ENCODE measurements at places on chromosomes 3 and 15.

DNA sequence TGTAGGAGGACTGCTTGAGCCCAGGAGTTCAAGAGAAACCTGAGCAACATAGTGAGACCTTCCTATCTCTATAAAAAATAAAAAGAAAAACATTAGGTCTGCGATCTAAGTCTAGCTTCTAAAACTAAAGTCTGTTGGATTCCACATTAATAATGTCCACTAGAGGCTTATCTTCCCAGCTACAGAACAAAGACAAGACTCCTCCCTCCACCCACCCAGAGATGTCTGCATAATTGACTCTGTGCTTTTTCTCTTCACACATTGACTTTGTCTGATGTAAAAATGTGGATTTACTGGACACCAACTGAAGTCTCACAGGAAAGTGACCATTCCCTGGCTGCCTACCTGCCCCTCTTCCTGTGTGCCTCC lies 91.8 kb downstream of the ATP10A start:
- H3K4me3 ChIP-seq, result no peak overlapping the region
- no peaks in the 10 kb centered on the region for H3K27me3 ChIP-seq
- no peak overlapping the region for H3K27ac ChIP-seq
- H3K36me3 ChIP-seq, result no peaks in the 10 kb centered on the region
- no peaks in the 10 kb centered on the region for H3K4me1 ChIP-seq
- no peak for DNase-seq

DNA sequence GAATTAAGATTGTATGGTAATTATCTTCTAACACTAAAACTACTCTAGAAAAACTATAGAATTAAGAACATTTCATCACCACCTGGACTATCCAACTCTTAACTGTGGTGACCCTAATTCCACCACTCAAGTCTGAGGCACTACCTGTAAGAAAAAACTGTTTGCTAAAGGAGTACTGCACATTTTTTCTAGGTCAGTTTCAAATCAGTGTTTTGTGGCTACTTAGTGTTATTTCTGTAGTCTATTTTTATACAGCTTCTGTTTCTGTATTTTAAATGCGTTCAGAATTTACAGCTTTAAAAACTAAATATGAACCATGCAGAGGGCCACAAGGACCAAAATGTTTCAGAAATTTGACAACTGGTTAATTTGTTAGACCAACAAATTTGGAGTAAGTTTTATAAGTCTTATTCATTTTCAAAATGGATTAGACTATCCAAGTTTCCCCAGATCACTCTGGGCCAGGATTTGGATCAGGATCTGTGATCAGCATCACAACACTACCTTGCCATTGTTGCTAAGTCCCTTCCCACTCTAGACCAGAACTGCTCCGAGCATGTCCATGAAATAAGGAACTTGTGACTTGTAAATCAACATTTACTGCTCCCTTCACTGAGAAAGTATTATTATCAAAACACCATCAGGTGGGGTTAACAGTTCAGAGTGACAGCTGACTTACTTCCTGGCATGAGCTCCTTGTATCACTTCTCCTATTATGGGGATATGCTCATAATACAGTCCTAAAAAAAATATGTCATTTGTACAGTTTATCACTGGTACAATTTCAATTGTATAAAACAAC lies 8.6 kb downstream of the GLT8D1 start:
- H3K27ac ChIP-seq, result peak overlapping the region; percentile 37
- H3K36me3 ChIP-seq, result peaks cover 60% of the 10 kb centered on the region
- H3K27me3 ChIP-seq, result no peaks in the 10 kb centered on the region
- H3K4me3 ChIP-seq, result no peak overlapping the region
- no peaks in the 10 kb centered on the region for H3K4me1 ChIP-seq

GRCh38 chr15:67480741-67481140 lies 40.2 kb upstream of the C15orf61 start:
- peaks cover 5% of the 10 kb centered on the region for H3K4me1 ChIP-seq
- no peak overlapping the region for H3K27ac ChIP-seq
- no peaks in the 10 kb centered on the region for H3K27me3 ChIP-seq
- H3K36me3 ChIP-seq, result no peaks in the 10 kb centered on the region
- H3K4me3 ChIP-seq, result no peak overlapping the region
- no peak for DNase-seq

DNA sequence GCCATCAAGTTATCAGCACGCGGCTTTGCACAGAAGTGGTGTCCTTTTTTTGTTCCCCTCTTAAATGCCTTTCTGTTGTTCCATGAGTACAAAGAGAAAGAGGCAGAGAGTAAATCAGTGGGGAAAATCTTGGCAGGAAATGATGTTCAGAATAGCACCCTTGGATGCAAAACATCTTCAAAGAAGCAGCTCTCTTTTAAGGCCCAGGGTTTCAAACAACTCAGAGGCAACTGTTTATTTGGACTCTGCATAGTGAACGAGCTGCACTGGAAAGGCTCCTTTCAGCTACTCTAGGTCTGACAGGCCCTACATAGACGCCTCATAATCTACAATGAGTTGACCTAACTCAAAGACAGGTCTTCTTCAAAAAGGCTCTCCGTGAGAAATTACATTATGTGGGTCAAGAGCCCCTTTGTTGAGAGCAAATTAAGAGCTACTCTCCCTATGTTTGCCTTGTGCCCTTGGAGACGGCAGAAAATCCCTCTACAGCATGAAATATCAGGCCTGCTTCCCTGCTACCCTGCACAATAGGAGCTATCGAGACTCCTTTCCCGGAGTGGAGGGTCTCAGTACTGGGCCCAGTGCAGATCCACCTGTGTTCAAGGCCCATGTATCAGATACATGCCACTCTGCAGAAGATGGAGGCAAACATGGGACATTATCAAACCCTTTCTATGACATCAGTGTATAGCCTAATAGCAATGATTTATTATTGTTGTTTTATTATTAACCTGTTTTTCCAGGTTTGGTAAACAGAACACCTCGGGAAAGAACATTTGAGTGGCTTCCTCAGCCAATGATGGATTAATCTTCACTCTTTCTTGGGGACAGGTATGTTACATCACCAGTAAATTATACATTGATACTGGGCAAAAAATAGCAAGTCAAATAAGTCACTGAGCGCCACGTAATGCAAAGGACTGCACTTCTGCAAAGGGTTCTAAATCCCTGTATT lies 53.1 kb downstream of the HEG1 start:
- no peaks in the 10 kb centered on the region for H3K4me1 ChIP-seq
- H3K4me3 ChIP-seq, result peak overlapping the region; percentile 5
- H3K36me3 ChIP-seq, result peaks cover 59% of the 10 kb centered on the region
- no peaks in the 10 kb centered on the region for H3K27me3 ChIP-seq
- H3K27ac ChIP-seq, result peak overlapping the region; percentile 81

DNA sequence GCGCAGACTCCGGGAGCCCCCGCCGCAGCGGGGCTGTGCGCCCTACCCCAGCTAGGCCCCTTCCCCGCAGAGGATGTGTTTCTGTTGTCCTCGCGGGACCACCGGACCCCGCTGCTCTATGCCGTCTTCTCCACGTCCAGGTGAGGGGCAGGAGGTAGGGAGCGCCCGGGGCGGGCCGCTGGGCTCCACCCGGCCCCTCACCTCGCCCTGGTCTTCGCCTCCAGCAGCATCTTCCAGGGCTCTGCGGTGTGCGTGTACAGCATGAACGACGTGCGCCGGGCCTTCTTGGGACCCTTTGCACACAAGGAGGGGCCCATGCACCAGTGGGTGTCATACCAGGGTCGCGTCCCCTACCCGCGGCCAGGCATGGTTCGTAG lies 4.7 kb downstream of the SEMA3B start:
- H3K36me3 ChIP-seq, result no peaks in the 10 kb centered on the region
- peaks cover 15% of the 10 kb centered on the region for H3K27me3 ChIP-seq
- DNase-seq, result no peak
- H3K27ac ChIP-seq, result no peak overlapping the region
- peaks cover 10% of the 10 kb centered on the region for H3K4me1 ChIP-seq

DNA sequence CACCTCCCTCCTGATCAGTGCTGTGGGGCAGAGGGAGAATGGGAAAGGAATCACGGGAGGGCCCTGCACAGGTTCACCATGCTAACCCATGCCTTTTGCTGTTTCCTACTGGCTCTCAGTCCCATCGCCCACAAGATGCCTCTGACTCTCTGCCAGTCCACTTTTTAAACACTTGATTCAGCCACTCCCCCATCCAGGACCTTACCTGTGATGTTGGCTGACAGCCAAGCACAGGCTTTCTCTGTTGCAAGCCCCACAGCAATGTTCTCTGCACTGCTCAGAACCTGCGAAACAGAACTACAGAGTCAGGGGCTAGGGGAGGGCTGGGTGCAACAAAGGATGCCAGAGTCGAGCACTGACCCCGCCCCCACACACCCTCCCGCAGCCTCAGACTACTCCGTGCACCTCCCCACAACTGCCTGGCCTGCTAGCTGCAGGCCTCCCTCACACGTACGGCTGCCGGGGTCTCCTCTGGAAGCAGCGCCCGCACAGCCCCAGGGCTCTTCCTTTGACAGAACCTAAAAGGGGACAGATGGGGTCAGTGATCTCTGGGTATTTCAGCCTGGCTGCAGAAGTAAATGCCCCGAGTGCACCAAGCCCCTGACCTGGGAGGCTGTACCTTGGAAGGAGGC lies 9.1 kb downstream of the CDAN1 start:
- peaks cover 17% of the 10 kb centered on the region for H3K36me3 ChIP-seq
- no peaks in the 10 kb centered on the region for H3K4me1 ChIP-seq
- H3K27me3 ChIP-seq, result no peaks in the 10 kb centered on the region
- DNase-seq, result no peak

DNA sequence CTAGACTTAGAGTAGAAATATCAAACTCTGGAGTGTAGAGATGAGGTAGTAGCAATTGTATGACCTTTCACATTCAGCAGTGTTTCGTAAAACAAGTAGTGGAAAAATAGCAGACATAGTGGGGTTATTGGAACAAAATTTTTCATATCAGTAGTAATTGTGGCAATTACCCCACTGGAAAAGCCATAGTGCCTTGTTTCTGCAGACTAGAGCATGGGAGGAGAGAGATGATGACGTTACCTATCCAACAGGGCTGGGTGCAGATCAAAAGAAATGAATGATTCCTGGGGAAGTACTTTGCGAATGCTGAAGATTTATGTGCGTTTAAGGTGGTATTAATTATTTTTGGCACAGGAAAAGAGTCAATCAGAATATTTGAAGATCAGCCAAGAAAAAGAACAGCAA lies 147.0 kb upstream of the LRRFIP2 start:
- peaks cover 22% of the 10 kb centered on the region for H3K36me3 ChIP-seq
- no peaks in the 10 kb centered on the region for H3K4me1 ChIP-seq
- no peak overlapping the region for H3K27ac ChIP-seq
- DNase-seq, result no peak
- no peaks in the 10 kb centered on the region for H3K27me3 ChIP-seq

DNA sequence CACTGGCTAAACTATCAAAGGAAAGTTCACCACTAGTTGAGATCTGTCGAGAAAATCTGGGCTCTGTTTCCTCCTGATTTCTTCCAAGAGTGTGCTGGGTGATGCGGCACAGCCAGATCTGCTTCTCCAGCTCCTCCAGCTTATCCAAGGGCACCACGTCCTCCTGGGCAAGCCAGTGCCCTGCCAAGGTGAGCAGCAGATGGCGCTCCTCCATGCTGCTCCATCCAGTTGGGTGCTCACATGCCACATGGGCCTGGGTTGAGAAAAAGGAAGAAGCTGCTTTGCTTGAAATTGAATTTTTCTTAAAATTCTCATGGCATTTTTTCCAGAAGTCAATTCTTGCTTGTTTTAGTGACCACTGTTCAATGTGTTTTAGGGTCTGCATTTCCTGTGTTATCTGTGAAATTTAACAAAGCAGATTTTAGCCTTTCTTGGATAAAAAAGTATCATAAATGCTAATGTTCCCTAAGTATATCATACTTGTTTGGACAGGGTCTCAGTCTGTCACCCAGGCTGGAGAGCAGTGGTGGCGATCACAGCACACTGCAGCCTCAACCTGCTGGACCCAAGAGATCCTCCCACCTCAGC lies 47.3 kb downstream of the EIF3J start:
- no peak overlapping the region for H3K27ac ChIP-seq
- no peaks in the 10 kb centered on the region for H3K27me3 ChIP-seq
- peak; percentile 44 for DNase-seq
- H3K4me1 ChIP-seq, result peaks cover 1% of the 10 kb centered on the region

DNA sequence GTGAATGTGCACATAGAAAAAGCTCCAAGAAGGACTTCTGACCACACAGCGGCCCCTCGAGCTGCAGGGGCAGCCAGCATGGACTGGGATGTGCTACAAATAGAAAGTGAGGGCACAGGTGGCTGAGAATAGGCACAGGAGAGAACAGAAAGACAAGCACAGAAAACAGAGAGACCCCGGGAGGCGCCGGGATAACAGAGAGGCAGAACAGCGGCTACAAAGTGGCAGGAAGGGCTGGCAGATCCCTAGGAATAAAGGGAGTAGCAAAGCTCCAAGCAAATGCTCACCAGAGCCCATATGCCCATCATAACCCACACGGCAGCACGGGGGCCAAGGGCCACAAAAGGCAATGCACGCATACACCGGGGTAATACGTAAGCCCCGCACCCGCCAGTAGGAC lies 201.7 kb upstream of the NSMCE3 start:
- H3K36me3 ChIP-seq, result no peaks in the 10 kb centered on the region
- H3K4me1 ChIP-seq, result no peaks in the 10 kb centered on the region
- H3K4me3 ChIP-seq, result no peak overlapping the region
- DNase-seq, result no peak
- H3K27me3 ChIP-seq, result no peaks in the 10 kb centered on the region

DNA sequence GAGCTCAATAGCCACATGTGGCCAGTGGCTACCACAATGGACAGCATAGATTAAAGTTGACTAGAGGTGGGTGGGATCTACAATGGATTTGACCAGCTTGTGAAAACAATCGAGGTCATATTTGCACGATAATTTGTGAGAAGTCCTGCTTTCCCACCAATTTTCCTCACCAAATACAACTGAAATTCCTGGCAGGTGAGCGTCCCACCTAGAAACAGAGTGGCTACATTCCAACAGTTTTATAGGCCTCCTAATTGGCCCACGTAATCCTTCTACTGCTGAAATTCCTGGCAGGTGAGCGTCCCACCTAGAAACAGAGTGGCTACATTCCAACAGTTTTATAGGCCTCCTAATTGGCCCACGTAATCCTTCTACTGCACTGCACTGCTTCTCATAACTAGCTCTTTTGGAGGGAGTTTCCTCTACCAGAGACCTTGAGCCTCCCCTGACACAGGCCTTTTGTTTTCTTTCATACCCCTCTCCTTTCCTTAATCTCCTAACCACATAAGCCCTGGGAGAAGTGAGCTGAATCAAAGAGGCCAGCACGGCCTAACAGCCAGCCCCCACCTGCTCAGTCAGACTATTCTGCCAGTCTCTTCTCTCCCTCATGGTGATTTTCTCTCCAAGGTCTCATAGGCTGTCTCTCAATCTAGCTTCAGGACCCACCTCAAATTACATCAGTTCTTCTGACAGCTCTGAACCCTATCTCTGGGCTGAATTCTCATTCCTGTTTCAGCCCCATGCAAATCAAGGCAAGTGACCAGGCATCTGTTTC lies 80.2 kb downstream of the BFSP2 start:
- no peak for DNase-seq
- no peaks in the 10 kb centered on the region for H3K27me3 ChIP-seq
- no peak overlapping the region for H3K27ac ChIP-seq

GRCh38 chr15:78977591-78978347 lies 32.9 kb upstream of the CTSH start:
- no peak overlapping the region for H3K4me3 ChIP-seq
- no peak for DNase-seq
- H3K36me3 ChIP-seq, result no peaks in the 10 kb centered on the region
- H3K4me1 ChIP-seq, result no peaks in the 10 kb centered on the region

DNA sequence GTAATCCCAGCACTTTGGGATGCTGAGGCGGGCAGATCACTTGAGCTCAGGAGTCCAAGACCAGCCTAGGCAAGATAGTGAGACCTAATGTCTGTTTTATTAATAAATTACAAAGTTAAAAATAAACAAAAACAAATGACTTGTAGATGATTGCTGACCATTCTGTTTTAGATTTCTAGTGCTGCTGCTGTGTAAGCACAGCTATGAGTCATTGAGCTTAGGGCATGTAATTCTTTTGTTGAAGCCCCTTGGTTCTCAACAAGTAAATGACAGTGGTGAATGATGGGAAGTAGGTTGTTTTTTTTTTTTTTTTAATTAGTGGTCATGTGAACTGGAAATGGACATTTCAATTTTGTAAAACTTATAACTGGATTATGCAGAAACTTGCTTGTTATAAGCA lies 63.3 kb downstream of the LEO1 start:
- no peaks in the 10 kb centered on the region for H3K4me1 ChIP-seq
- peaks cover 39% of the 10 kb centered on the region for H3K36me3 ChIP-seq
- no peaks in the 10 kb centered on the region for H3K27me3 ChIP-seq

Measured in naive thymus-derived CD4-positive, alpha-beta T cell (primary cell).